ENCODE measurements at places on chromosomes 6 and 20. TPM values are rescaled to one million over a fixed set of nuclear protein-coding genes. Genes with fewer than 3 reads are reported as not detected.

TBXT gene
- total RNA-seq = 0.31 TPM

TAAR2 gene
- not detected for total RNA-seq

DNA sequence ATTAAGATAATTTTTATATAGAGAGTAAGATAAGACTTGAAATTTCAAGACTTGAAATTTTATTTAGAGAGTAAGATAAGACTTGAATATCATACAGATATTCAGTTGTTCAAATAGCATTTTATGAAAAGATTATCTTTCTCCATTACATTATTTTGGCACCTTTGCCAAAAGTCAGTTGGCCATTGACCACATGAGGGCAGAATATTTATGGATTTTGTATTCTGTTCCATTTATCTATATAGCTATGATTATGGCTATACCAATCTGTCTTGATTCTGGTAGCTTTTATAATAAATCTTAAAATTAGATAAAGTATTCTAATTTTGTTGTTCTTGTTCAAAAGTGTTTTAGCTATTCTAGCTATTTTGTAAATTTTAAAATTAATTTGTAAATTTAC is 537.9 kb upstream of the GJE1 start:
- no peaks in the 10 kb centered on the region for H3K4me1 ChIP-seq
- no peak overlapping the region for H3K27ac ChIP-seq
- H3K27me3 ChIP-seq = no peaks in the 10 kb centered on the region

DNA sequence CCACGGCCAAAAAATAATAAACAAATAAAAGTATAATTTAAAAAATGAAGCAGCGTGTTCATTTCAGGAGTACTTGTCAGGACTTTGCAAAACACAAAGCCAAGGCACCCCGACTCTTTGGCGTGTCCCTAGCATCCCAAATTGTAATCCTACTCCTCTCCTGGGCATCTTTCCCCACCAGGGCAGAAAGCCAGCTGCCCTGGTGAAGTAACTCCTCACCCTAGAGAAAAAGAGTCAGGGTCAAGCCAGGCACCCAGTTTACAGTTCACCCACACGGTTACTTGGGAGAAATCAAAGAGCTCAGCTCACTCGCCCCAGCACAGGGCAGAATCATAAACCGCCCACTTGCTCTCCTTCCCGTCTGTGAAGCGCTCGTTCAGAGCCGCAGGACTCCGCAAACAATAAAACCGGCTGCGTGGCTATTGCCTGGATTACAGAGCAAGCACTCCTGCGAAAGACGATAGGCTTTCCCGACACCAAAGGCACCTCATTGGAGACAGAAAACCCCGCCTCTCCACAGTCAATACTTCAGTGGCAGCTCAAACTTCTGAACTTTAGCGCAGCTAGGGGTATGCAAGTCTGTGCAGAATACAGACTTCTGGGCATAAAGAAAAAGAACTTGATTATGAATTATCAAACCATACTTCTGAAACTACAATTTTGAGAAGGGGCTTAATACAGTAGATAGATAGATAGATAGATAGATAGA is 73.0 kb upstream of the NHSL1 start:
- peak; percentile 81 for DNase-seq
- no peak overlapping the region for H3K27ac ChIP-seq
- H3K4me1 ChIP-seq = peaks cover 12% of the 10 kb centered on the region
- no peaks in the 10 kb centered on the region for H3K27me3 ChIP-seq
- no peaks in the 10 kb centered on the region for H3K36me3 ChIP-seq

GRCh38 chr6:70527071-70527737 is 39.5 kb upstream of the SDHAF4 start:
- H3K4me1 ChIP-seq = no peaks in the 10 kb centered on the region
- peaks cover 7% of the 10 kb centered on the region for H3K36me3 ChIP-seq
- no peak overlapping the region for H3K4me3 ChIP-seq
- H3K27me3 ChIP-seq = no peaks in the 10 kb centered on the region
- no peak overlapping the region for H3K27ac ChIP-seq
- no peak for DNase-seq

DNA sequence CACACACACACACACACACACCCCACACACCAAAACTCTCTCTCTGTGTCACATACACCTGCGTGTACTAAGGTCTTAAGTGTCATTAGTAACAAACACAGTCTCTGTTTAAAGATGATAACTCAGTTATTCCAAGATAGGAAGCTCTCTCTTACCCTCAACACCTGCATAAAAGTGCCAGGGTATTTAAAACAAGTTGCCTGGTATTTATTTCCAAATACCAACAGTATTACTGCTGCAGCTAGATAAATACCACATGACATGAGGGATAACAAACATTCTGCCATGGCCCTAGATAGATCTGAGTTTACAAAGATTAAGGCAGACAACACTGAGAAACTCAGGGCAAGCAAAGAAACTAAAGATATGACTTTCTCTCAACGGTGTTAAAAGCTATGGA is 118.5 kb downstream of the SIM1 start:
- H3K4me1 ChIP-seq = peaks cover 3% of the 10 kb centered on the region
- no peak for DNase-seq
- H3K4me3 ChIP-seq = no peak overlapping the region
- H3K27ac ChIP-seq = no peak overlapping the region
- no peaks in the 10 kb centered on the region for H3K36me3 ChIP-seq

DNA sequence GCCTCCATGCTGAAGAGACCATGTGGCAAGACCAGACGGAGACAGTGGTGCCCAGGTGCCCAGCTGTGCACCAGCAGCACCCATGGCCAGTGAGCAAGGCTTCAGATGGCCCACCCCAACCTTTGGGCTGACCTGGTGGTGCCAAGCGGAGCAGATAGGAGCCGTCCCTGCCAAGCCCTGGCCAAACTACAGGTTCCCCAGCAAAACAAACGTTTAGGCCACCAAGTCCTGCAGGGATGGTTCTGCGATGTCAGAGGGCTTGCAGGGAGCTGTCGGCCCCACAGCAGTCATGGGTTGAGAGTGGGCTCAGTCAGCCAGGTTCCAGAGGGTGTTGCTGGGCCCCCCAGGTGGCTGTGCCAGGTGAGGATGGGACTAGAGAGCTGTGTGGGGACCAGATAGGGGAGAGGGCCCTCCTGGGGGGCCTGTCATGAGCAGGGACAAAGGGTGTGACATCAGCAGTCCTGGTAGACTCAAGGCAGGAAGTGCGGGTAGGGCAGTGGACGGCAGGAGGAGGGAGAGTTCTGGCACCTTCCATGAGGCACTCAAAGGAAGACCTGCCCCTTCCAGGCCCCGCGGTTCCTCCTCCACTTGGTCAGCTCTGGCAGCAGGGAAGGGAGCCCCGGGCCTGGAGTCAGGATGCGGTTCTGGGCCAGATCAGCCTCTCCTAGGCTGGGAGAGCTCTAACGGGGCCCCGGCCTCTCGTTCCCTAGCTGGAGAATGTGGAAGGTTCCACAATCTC is 342.4 kb downstream of the ZFAND3 start:
- no peaks in the 10 kb centered on the region for H3K27me3 ChIP-seq
- H3K4me3 ChIP-seq = no peak overlapping the region
- no peak overlapping the region for H3K27ac ChIP-seq
- no peaks in the 10 kb centered on the region for H3K4me1 ChIP-seq
- H3K36me3 ChIP-seq = peaks cover 4% of the 10 kb centered on the region

TXLNB gene
- not detected for total RNA-seq
